Mesenchymal stem cell (in vitro differentiated cells and primary cell): ENCODE measurements at places on chromosomes 3 and 15.

DNA sequence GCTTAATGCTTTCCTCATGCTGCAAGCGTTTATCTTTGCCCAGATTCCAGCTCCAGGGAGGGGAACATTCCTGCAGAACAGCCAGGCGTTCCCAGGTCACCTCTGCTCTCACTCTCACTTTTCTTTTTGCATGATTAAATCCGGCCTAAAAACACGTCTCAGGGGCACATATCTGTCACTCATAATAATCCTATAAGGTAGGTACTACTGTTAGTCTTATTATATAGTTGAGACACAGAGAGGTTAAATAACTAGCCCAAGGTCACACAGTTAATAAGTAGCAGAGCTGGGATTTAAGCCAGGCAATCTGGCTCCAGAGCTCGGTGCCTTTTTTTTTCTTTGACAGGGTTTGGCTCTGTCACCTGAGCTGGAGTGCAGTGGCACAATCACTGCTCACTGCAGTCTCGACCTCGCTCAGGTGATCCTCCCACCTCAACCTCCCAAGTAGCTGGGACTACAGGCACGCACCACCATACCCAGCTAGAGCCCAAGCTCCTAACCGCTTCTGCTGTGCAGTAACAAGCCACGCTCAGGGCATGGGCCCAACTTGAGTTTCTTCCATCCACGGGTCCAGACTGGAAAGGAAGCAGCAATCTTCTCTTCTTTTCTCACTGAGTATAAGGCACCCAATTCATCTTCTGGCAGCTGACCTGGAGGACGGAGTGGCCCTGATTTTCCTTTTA is 96.5 kb downstream of the LIPC start:
- DNase-seq = peak; percentile 21

DNA sequence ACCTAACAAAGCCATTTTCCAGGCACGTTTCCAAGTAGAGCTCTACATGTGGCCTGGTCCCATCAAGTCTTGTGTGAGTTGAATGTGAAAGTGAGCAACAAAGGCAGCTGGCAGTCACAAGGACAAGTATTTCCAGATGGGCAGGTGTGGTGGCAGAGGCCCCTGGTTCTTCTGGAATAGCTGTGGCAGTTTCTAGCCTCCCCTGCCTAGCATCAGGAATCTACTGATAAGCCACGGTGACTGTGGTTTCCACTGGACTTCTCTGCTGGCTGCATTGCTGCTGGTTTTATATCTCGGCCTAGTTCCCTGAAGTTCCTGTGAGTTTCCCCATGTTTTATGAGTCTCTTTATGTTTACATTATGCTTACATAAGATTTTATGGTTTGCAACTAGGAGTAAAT is 117.7 kb downstream of the GOLIM4 start:
- no peak for DNase-seq

GRCh38 chr15:82091636-82092140 is 45.9 kb upstream of the MEX3B start:
- no peak for DNase-seq

GRCh38 chr15:63610209-63610841 is 13.1 kb downstream of the FBXL22 start:
- DNase-seq = peak; percentile 92

DNA sequence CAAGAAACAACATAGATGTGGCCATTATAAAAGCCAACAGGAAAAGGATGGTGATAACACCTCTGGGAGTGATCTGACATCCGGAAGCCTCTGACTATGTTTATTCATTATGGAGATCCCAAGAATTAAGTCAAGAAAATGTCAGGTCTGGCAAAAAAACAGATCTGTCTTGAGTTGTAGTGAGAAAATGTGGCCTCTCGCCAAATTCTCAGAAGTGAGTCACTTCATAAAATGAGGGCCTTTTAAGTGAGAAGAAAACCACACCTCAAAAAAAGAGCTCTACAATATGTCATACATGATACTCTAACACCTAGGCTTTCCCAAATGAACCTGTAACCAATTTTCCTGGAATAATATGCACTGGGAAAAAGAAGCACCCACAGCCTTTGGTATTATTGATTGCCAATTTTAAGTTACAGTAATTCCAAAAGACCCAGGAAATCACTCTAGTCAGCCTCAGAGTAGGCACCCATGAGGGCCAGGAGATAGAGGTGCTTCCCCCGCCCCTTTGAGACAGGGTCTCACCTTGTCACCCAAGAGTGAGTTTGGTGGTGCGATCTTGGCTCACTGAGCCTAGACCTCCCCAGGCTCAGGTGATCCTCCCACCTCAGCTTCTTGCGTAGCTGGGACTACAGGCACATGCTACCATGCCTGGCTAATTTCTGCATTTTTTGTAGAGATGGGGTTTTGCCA is 38.0 kb downstream of the CCR3 start:
- DNase-seq = peak; percentile 9

DNA sequence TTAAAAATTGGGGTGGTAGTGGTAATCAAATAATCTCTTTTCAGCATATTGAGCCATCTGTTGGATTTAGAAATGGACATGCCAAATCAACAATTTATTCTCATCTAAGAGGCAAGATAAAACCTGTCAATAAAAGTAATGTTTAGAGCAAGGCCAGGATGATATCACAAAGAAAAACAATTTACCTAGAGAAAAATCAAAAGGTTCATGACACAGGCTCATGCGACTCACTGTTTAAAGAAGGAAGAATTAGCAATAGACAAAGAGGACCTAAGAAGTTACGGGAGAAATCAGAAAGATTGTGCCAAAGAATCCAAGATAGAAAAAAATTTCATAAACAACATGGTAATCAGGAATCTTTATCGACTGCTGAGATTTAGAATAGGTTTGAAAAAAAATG is 868.5 kb upstream of the GBE1 start:
- DNase-seq = no peak

- DNase-seq = no peak
These were observed 39.6 kb downstream of the METTL6 start for GRCh38 chr3:15387735-15388134.

- DNase-seq = no peak
These were observed 147.5 kb downstream of the NTRK3 start for GRCh38 chr15:88108991-88109390.

GRCh38 chr3:73710340-73710739 is 85.6 kb upstream of the PDZRN3 start:
- no peak for DNase-seq

DNA sequence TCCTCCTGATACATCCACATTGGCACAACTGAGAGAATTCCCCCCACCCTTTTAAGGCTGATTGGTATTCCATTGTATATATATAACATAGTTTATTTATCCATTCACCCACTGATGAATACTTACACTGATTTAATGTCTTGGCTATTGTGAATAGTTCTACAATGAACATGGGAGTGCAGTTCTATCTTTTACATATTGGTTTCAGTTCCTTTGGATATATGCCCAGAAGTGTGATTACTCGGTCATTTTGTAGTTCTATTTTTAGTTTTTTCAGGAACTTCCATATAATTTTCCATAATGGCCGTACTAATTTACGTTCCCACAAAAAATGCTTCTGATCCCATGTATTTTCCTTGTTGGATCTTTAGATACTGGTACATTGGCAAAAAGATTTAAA is 135.3 kb downstream of the FMN1 start:
- no peak for DNase-seq

GRCh38 chr3:184740509-184741258 is 28.8 kb upstream of the MAGEF1 start:
- DNase-seq = peak; percentile 60

GRCh38 chr3:149613988-149614387 is 43.8 kb downstream of the WWTR1 start:
- no peak for DNase-seq

GRCh38 chr3:111151438-111151837 is 79.8 kb downstream of the NECTIN3 start:
- DNase-seq = peak; percentile 55

DNA sequence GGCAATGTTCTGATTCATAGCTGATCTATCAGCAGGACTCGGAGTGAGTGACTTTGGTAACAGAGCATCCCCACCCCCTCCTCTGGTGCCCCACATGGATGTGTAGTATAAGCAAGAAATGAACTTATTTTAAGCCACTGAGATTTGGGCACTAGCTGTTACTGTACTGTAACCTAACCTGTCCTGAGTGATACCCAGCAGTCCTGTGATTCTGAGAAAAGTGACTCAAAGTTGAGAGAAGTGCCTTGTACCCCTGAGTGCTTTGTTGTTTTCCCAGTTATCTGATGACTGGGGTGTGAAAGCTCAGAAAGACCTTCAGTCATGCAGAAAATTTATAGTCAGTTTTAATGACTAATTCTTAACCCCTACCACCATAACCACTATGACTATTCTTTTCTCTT is 439.9 kb upstream of the RBMS3 start:
- no peak for DNase-seq

DNA sequence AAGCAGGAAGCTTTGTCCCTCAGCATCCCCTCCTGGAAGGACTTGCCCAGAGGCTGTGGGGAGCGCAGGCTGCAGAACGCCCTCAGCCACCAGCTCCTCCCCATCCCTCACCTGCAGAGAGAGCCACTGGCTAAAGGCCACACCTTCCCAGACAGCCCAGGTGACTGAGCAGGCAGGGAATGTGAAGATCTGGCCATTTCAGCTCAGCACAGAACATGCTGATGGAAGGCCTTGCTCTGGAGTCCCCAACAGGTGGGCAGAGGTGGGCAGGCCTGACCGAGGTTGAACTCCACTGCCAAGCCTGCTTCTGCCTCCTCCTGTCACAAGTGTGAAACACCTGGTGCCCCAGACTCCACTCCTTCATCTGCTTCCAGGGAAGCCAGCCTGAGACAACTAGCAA is 50.7 kb upstream of the SEC61A1 start:
- no peak for DNase-seq

DNA sequence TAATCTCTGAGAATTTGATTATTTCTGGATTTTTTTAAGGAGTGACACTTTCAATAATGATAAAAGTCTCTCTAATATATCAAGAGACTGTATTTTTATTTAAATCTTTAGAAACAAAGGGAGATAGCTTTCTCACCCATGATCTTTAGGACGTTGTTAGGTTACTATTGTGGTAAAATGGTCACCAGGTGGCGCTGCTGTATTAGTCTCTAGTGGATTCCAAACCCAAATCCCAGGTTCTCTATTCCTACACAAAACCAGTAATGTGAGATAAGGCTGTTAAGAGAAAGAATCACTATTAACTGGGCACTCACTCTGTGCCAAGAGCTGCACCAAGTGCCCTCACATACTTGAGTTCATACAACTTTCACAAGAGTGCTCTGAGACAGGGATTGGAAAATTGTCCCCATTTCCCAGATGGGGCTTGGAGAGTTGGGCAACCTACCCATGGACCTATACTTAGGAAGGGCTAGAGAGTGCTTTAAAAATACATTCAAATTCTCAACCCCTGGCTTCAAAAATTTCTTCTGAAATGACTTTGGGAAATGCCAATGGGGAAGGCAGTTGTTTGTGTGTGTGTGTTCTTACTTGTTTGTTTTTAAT is 593.4 kb upstream of the TGFBR2 start:
- peak; percentile 62 for DNase-seq

- DNase-seq = no peak
These were observed 4.5 kb upstream of the RPSA start for GRCh38 chr3:39401983-39402382.

GRCh38 chr15:36753173-36753572 is 173.7 kb downstream of the CDIN1 start:
- DNase-seq = no peak

DNA sequence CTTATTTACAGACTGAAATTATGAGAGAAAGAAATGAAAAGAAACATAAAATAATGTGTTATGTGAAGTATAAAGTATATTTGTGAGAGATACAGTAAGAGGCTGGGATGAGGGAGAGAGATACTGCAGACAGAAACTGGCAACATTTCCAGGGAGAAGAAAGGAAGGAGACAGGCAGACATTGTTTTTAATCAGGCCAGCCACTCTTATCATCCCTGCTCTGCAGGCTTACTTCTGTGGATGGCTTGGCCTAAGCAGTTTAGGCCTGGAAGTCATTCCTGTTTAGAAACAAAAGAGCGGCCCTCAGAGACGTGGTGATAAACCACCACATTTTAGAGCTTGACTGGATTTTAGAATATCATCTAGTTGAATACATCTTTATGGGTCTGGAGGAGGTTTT is 12.4 kb downstream of the PCCB start:
- DNase-seq = no peak

DNA sequence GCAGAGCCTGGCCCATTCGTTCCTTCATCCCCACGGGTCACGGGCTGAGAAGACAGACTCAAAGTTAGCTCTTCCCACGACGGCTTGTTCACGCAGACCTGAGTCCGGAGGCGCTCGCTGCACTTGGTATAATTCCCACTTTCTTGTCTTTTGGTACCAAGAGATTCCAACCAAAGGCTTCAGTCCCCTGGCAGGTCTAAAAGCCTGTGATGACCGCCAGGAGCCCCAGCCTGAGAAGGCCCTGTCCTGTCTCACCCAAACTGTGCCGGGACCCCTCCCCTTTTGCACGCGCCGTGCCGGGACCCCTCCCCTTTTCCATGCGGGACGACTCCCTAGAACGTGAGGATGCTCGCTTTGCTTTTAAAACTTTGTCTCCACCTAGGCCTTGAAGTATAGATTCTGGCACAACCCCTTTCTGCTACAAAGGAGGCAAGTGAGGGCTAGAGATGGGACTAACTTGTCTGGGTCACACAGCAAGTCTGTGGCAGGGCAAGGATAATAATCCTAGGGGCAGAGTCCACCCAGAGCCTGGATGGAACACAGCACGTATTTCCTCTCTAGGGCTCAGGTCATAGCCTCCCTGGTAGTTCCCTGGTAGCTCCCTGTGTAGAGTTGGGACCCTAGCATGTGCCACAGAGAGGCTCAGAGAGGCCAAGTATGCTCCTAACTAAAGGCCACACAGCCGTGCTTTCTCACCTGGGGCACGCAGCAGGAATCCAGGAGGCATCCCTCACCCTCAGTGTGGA is 211.3 kb downstream of the XXYLT1 start:
- DNase-seq = no peak

- no peak for DNase-seq
These were observed 13.9 kb downstream of the EOMES start for GRCh38 chr3:27708250-27708649.

GRCh38 chr3:63557912-63558311 is 94.6 kb upstream of the SNTN start:
- DNase-seq = no peak

GRCh38 chr15:51677021-51677420 is 4.3 kb upstream of the SCG3 start:
- no peak for DNase-seq

DNA sequence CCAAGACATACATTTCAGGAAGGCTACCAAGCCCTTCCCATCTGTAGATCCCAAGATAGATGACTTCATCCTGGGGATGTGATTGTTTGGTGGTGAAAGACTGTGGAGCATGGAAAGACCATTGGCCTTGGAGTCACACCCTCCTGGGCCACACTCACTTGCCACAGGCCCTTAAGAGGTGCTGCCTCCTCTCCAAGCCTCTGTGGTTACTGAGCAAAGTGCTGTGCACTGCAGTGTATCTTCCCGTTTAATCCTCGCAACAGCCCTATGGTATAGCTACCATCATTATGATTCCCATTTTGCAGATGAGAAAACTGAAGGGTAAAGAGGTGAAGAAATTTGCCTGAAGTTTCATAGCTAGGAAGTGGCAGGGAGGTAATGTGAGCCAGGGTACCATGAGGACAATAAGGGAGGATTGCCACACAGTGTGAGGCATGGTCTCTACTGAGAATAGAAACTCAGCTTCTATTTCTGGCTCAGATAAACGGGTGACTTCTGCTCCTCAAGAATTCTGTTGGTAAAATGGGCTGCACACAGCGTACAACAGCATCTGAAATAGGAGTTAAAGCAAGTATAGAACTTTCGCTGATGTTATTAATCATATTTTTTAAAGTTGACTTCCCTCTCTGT is 23.9 kb upstream of the RHO start:
- DNase-seq = no peak

GRCh38 chr3:40255532-40255931 is 54.0 kb upstream of the EIF1B start:
- DNase-seq = no peak
